ENCODE measurements at places on chromosomes 5 and 9.

- no peak for DNase-seq
Measured at GRCh38 chr5:115147052-115147451, 22.7 kb downstream of the TRIM36 start.

- DNase-seq, result no peak
Measured at GRCh38 chr9:26746357-26747072, 146.1 kb downstream of the CAAP1 start.

GRCh38 chr5:154166901-154167791 lies 23.4 kb upstream of the GALNT10 start:
- DNase-seq, result no peak

DNA sequence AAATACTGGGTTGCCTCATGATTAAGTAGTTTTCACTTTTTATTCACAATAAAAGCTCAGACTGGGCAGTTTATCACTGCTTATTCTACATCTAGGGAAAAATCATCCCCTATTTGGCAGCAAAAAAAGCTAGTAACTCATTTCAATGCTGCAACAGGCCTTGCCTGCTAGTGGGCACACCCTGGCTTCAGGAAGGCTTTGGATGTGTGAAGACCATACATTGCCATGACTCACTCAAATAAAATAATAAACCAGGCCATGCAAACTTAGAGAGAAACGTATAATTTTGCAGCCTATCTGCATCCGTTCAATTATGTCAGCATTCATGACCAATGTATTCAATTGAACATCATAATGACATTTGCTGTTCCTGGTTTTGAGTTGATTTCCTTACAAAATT lies 402.9 kb downstream of the PIK3R1 start:
- no peak for DNase-seq

GRCh38 chr9:95105519-95106287 lies 211.8 kb downstream of the FANCC start:
- DNase-seq, result no peak

DNA sequence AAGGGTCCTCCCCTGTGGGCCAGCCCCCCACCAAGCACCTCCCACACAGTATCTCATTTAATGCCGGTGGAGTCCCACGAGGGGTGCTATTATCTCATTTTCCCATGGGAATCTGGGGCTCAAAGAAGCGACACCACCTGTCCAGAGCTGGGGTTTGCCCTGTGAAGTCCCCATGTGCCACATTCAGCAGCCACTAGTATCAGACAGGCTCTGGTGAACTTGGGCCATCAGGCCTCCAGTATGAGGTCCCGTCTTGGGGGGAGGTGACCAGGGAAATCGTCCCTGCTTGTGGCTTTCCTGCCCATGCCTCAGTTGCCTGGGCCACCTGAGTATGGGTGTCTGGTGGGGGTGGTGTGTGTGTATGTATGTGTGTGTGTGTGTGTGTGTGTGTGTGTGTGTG lies 222.7 kb downstream of the PBX3 start:
- no peak for DNase-seq

DNA sequence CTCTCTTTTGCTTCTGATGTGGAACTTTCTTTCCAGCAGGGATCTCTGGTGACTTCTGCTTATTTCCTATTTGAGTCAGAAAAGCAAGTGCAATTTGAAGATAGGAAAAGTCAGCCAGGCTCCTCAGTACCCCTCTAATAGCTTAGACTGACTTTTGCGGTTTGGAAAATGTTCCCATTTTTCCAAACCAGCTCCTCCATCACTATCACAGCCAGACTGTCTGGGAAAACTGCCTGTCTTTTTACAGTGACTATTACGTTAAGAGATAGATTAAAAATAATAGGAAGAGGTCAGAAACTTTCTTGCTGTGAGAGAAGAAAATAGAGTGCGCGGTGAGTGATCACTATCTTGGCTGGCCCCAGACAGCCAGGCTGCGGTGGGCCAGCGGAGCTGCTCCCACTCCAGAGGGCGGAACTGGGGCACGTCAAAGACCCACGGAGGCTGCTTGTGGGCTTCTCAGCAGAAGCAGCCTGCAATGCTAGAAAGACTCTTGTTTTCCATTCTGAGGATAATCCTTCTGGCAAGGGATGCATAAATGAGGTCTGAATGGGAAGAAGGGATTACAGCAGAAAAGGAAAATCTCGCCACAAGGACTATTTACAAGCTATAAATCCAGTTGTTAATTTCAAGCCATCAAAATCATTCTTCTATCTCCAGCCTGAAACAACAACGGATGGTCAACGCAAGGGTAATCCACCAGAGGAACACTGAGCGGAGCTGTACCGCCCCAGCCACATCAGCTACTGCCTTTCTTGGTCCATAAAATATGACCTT lies 151.0 kb upstream of the MSX2 start:
- DNase-seq, result no peak

DNA sequence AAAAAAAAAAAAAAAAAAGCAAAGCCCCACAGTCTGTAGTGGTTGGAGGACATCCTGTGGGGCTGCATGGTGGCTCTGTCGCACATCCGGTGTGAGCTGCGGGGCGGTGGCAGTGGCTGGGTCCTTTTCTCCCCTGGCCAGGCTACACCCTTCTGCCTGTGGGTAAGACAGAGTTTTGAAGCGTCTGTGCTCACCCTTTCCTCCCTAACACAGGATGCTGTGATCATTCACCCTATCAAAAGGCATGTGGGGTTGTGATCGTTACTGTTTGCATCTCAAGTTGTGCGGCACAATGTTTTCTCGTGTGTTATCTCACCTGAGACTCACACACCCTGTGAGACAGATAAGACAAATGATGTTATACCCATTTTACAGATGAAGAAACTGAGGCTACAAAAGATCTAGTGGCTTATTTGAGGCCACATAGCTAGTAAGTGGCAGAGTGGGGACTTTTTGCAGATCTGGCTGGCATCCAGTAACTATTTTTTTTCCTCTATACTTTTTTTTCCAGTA lies 17.5 kb downstream of the IRF1 start:
- no peak for DNase-seq

DNA sequence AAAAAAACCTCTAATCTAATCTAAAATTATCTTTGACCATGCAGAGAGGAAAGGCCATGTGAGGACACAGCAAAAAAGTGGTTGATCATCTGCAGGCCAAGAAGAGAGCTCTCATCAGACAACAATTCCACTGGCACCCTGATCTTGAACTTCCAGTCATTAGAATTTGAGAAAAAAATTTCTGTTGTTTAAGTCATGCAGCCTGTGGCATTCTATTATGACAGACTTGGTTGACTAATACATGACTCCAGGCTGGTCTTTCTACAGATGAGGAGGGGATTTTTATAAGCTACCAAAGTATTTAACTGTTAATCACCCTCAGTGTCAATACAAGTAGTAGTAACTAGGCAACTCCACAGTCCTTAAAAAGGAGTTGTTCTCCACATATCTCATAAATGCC lies 358.5 kb upstream of the RGMB start:
- no peak for DNase-seq

GRCh38 chr5:164060786-164061355 lies 555.5 kb downstream of the MAT2B start:
- DNase-seq, result no peak

GRCh38 chr5:103178167-103178566 lies 58.1 kb downstream of the PPIP5K2 start:
- DNase-seq, result no peak

DNA sequence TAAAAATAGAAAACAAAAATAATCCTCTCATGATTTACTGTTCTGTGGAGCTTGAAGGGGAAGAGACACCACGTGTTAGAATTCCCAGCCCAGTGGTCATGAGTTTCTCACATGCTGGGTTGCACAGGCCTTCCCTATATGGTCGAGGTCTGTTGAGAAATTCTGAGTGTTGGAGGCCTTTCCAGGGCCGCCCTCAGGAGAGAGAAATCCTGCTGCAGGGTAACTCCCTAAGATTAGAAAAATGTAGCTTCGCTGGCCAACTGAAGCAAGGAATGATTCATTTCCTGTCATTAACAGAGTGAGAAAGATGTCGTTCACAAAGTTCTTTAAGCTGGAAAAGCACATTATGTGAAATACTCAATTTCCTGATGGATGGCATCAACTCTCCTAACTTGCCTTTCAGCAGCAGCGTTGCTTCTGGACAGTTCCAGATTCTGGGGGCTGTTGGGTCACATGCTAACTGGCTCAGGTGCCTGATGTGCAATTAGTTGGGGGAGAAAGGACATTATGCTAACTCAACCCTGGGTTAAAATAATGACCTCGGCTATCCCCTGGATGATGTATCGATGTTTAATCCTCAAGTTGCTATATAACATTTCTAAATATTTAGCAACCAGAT lies 104.8 kb upstream of the CD180 start:
- no peak for DNase-seq

GRCh38 chr5:166561759-166562158 lies 1729.7 kb upstream of the WWC1 start:
- DNase-seq, result no peak

GRCh38 chr9:129999141-129999510 lies 43.9 kb downstream of the FNBP1 start:
- no peak for DNase-seq

- no peak for DNase-seq
Measured at GRCh38 chr5:134527961-134528424, 2.5 kb downstream of the JADE2 start.

DNA sequence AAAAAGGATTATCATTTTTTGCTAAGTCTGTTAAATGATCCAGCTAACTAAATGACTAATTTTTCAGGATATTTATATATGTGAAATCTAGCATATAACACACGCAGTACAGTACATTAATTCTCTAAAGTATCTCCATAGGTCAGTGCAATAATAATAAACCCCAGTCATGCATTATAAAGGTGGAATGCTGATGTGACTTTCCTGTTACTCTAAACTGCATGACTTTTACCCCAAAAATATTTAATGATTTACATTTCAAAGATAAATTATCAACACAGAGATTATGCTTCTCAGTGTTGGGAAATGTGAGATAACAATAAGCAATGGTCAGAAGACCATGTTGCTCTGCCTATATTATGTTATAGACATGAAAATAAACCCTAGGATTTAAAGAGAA lies 34.1 kb upstream of the PAM start:
- no peak for DNase-seq

DNA sequence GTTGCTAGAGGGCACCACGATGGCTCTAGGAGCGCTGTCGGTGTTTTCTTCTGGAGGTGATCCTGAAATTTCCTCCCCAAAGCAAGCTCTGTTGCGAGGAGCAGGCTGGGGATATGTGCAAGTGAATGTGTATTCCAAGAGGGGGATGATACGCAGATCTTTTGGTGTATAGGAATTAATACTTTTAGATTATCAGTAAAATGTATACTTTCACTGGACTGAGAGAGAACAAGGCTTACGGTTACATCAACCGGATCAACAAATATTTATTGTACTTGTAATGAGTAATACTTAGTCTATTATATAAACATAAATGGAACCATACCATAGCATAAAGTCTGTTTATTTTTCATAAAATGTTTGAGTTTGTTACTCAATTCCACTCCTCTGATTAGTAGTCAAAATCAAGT lies 632 bp upstream of the PRKAA1 start:
- no peak for DNase-seq

GRCh38 chr5:167264348-167264747 lies 1027.1 kb upstream of the WWC1 start:
- no peak for DNase-seq

- DNase-seq, result no peak
Measured at GRCh38 chr5:124264499-124264898, 481.9 kb downstream of the ZNF608 start.

DNA sequence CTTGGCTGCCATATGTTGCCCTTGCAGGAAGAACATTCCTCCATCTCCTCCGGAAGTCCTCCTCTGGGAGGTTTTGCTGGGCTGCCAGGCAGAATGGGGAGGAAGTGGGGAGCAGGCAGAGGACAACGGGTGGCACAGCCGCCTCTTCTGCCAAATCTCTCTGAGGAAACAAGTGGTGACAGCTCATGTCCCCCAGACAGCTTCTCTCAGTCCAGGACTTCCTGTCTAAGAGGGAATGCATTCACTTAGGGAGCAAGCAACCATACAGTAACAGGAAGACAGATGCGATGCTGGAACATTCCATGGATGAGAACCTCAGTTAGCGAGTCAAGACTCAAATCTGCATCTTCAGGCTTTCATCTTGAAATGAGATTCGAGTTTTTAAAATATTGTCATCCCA lies 701.0 kb downstream of the SEMA5A start:
- DNase-seq, result no peak

DNA sequence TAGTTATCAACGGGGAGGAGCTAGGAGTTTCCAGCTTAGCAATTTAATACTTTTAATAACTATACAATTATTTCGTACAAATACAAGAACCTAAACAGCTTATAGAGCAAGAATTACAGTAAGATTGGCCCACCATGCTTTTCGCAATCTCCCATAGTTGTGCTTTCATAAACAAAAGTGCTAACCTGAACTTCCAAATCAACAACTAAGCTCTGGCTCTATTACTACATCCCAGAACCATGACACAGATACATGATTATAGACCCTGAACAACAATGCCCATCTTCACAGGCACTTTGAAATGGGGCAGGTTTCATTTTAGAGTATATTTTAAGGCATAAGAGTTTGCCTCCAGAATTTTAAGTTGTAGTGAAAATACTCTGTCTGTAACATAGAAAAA lies 203.5 kb downstream of the DMRTA1 start:
- DNase-seq, result no peak

GRCh38 chr5:58076483-58077257 lies 383.2 kb downstream of the PLK2 start:
- no peak for DNase-seq

DNA sequence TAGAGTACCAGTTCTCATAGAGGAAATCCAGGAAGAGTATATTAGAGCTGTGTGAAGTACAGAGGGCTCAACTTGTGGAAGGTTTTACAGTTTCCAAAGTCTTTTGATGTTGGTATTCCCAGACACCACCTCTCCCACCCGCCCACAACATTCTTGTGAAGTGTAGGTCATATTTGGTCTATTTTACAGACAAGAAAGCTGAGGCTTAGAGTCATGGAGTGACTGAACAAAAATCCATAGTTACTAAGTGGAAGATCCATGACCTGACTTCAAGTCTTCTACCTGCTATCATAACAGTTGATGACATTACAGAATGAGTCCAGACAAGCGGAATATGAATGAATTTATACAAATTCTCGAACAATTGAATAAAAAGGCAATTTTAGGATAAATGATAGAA lies 187.1 kb upstream of the RPS23 start:
- no peak for DNase-seq

DNA sequence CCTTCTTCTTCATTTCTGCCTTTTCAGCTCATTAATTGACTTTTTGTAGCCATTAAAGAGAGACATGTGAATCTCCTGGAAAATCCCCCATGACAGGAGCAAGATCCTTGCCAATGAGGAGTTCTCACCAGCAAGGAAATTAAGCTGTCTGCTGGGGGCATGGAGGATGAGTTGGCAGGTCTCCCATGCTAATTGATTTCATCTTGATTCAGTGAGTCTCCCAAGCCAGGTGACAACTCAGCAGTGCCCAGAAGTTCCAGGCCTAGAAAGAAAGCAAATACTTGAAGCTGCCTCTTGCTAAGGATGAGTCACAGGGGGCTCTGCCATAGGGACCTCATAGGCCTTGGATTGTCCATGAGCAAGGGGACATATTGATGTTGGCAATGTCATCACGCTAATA lies 30.0 kb upstream of the ADRA1B start:
- DNase-seq, result no peak

DNA sequence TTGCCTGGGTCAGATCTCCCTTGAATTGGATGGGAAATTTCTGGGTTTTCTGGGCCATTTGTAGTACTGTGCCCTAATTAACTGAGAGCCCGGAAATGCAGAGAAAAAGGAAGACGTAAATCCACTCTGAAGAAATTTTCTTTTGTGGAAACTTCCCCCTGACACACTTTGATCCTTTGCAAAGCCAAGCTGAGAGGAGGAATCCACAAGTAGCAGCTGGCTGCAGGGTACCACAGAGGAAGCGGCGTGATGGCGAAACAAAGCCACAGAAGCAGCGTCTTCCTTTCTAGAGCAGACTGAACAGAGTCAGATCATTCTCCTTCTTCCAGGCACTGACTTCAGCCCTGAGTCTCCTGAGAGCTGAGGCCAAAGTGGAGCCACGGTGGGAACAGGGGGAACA lies 47.1 kb upstream of the ZNF354A start:
- DNase-seq, result no peak

Measured in stimulated activated CD8-positive, alpha-beta memory T cell treated with anti-CD3 and anti-CD28 coated beads, Interleukin-15, amount 100 ng/mL, for 1 hour (primary cell).